ENCODE measurements at places on chromosomes 5 and 9.

- DNase-seq = no peak
Observed at GRCh38 chr5:157593052-157593757, 17.6 kb upstream of the ADAM19 start.

GRCh38 chr5:176716320-176716719 lies 69.0 kb downstream of the TSPAN17 start:
- DNase-seq = no peak

GRCh38 chr9:86971742-86972141 lies 24.4 kb upstream of the GAS1 start:
- no peak for DNase-seq

GRCh38 chr5:103919506-103919905 lies 356.9 kb upstream of the NUDT12 start:
- DNase-seq = no peak

DNA sequence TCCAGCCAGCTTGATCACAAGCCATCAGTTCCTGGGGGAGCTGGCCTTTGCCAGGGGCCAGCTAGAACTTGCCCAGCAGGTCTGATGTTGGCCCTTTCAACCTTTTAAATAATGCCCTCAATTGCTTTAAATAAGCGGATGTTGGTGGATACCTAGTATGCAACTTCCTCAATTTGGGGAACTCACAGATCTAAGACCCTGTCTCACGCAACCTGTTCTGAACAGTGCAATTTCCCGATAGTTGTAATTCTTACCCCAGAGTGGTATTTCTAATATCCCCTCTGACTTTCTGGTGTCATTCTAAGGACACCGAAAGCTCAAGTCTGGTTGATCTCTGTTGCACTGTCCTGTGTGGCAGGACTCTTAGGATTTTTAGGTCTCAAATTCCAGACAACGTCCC lies 23.1 kb downstream of the GALNT12 start:
- no peak for DNase-seq

DNA sequence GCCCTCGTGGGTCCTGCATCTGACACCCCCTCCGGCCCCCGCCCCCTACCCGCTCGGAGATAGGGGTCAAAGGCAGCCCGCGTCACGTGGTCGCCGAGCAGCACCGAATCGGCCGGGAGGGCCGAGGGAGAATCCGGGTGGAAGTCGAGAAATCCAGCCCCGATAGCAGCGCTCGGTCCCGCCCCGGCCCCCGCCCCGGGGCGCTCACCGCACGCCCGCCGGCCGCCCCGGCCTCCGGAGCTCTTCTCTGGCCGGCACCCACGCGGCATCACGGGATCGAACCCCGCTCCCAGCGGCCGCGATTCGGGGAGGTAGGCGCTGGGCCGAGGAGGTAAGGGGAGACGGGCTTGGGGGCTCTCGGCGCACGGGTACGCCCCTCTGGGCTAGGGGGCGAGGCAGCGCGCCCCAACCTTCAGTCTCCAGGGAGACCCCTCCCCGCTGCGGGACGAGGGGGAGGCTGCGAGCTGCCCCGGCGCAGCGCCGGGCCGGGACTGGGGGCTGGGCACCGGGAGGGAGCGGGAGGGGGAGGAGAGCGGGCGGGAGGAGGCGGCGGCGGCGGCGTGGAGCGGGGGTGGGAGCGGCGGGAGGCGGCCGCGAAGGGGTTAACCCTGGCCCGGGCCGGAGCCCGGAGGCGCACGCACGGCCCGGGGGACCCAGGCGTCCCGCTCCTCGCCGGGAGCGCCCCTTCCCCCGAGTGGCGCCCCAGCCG lies 22.1 kb upstream of the NDST1 start:
- no peak for DNase-seq

DNA sequence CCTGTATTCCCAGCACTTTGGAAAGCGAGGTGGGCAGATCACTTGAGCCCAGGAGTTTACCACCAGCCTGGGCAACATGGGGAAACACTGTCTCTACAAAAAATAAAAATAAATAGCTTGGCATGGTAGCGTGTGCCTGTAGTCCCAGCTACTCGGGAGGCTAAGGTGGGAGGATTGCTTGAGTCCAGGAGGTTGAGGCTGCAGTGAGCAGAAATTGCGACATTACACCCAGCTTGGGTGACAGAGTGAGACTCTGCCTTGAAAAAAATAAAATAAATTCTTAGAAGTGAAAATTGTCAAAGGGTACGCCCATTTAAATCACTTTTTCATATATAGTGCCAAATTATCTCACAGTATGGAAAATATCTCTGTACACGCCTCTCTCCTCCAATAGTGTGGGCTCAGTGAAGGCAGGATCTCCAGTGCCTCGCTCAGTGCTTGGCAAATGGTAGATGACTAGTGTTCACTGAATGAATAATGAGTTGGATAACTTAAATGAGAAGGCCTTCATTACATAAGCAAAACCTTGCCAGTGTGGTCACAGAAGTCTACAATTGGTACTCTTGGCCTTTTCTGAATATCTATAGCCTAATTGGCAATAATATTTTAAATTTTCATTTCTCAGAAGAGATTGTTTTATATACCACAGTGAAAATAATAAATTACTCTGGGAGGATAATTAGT lies 9.4 kb upstream of the CCL28 start:
- DNase-seq = no peak

- DNase-seq = no peak
Observed at GRCh38 chr5:103721183-103721582, 158.6 kb upstream of the NUDT12 start.

DNA sequence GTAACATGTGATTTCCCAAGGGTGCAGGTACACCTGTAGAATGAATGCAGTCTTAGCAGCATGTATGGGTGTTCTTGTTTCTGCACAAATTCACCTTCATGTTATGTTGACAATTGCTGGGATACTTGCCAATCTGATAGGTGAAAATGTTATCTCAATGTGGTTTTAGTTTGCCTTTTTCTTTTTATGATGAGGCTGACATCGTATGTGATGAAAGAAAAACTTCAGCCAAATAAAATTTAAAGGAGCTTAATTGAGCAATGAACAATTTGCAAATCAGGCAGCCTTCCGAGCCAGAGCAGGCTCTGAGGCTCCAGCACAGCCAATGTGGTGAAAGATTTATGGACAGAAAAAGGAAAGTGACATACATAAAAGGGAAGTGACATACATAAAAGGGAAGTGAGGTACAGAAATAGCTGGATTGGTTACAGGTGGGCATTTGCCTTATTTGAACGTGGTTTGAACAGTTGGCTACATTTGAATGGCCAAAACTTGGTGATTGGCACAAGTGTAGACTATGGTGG lies 10.5 kb downstream of the TAL2 start:
- no peak for DNase-seq

GRCh38 chr9:98442114-98442513 lies 186.7 kb upstream of the TBC1D2 start:
- no peak for DNase-seq

- no peak for DNase-seq
Observed at GRCh38 chr9:136889858-136890257, 3.5 kb downstream of the TRAF2 start.

DNA sequence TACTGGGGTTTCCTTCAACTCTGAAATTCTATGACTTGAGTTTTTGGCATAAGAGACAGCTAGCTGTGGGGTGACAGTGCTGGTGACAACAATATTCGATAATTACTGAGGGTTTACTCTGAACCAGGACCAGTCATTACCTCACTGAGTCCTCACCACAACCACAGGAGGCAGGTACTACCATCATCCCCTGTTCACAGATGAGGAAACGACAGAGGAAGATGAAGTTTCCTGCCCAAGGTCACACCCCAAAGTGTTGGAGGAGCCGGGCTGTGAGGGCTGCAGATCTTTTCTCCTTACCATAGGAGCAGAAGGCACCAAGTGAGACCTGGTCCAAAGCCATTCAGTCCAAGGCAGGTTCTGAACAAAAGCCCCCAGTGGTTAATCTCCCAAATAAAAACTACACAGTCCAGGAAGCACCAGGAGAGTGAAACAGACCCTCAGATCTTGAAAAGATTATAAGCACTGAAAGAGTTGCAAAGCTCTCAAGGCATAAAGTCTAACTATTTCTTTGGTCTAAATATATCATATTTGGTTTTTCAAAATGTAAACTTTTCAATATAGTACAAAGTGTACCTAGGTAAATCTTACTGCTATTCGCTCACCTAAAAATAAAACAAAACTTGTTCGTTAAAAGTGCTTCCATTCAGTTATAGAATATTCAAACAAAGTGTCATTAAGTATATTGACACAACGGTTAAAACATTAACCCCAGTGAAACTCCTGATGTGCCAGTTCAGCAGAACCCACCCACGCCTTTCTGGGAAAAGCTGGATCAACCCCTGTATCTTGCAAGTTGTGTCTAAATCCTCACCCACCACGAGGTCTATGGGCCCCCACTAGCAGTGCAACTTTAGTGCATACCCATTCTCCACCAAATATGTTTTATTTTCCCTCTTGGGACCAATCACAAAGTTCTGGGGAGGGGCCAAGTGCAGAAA lies 82.6 kb upstream of the EQTN start:
- no peak for DNase-seq

- no peak for DNase-seq
Observed at GRCh38 chr5:68407311-68408239, 192.0 kb downstream of the PIK3R1 start.

DNA sequence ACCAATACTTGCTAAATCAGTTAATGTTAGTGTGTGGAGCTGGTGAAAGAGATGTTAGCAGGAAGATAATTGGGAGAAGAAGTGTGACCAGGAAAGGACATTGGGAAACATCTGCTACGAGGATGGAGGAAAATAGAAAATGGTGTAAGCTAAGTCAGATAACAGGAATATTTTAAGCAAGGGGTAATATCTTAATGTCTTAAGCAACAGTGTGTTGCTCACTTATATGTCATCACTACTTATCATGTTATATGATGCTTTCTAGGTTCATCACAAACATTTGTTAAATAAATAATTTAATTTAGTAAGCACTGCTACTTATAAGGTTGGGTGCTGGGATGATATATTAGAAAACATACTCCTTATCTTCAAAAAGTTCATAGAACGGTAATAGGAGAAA lies 326.1 kb downstream of the EDIL3 start:
- no peak for DNase-seq

GRCh38 chr5:10826971-10827370 lies 65.9 kb upstream of the DAP start:
- DNase-seq = no peak

GRCh38 chr9:126965541-126966428 lies 51.2 kb downstream of the RALGPS1 start:
- peak; percentile 89 for DNase-seq

GRCh38 chr5:115602591-115603125 lies 379 bp upstream of the TICAM2 start:
- no peak for DNase-seq

GRCh38 chr9:81637276-81637675 lies 52.1 kb downstream of the TLE1 start:
- no peak for DNase-seq

- no peak for DNase-seq
Observed at GRCh38 chr9:134338394-134339182, 12.3 kb downstream of the RXRA start.

GRCh38 chr5:87997662-87998061 lies 271.0 kb downstream of the TMEM161B start:
- no peak for DNase-seq

DNA sequence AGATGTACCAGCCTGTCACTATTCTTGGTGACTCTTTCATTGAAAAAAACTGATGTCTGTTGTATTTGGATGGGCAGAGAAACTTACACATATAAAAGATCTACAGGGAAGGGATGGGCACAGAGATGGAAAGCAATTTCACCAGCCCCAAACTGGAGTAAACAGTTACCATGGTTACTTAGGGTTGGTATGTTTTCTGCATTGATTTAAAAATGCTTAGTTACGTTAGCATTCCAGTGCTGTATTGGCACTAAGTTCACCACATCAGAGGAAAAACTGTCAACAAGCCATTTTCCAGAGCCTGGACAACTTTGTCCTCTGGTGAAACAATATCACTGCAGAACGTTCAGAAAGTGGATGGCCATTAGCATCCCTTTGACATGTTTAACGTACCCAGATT lies 28.0 kb downstream of the MARCHF3 start:
- no peak for DNase-seq

DNA sequence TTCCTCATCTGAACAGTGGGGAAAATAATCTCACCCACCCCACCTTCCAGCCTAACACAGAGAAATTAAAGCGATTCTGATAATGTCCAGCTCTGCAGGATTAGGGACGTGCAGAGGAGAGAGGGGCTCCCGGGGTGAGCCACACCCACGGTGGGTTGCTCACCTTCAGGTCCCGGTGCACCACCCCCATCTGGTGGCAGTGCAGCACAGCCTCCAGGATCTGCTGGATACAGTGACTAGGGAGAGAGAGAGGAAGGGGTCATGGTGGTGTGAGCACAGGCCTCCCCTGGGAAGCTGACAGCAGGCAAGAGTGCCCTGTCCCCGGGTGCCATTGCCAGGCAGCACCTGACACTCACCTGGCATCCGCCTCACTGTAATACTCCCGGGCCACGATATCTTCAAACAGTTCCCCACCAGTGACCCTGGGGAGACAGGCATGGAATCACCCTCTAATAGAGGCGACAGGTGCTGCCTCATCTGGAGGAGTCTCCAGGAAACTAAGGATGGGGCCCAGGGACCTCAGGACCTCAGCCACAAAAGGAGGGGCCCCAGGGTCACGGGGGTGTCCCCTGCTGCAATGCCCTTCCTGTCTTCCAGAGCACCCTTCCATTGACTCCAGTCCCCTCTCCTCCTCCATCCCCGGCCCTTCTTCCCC lies 33.0 kb downstream of the CAMK2A start:
- no peak for DNase-seq

DNA sequence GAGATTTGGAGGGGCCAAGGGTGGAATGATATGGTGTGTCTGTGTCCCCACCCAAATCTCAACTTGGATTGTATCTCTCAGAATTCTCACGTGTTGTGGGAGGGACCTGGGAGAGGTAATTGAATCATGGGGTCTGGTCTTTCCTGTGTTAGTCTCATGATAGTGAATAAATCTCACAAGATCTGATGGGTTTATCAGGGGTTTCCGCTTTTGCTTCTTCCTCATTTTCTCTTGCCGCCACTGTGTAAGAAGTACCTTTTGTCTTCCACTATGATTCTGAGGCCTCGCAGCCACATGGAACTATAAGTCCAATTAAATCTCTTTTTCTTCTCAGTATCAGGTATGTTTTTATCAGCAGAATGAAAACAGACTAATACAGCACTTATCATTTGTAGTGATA lies 29.5 kb upstream of the SPIN1 start:
- DNase-seq = no peak
